ENCODE measurements at places on chromosomes 2 and 18. TPM values are rescaled to one million over a fixed set of nuclear protein-coding genes. Genes with fewer than 3 reads are reported as not detected.

GRCh38 chr2:3059141-3059925, 318.3 kb downstream of the EIPR1 start:
- DNase-seq = no peak

- DNase-seq = no peak
These were observed 17.2 kb upstream of the KCNG2 start for GRCh38 chr18:79780547-79780946.

The PROM2 gene
- total RNA-seq = 9.2 TPM

DNA sequence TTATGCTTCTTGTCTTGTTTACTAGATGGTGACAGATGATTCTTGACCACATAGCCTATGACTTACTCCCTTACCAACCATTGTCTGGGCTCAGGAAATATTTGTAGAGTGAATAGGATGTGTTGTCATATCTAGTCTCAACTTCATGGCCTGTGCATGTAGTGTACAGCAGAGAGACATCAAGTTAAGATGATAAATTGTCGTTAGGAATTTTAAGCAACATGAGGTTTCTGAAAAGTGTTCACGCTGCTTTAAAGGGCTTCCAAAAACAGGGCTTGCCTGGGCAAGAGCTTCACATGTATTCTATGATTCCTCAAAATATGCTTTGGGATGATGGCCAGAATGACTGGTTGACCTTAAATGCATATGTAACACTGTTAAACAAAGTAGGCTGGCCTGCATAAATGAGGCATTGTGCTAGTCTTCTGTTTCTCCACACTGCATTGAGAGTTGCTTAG, 424.0 kb downstream of the RND3 start:
- DNase-seq = no peak

DNA sequence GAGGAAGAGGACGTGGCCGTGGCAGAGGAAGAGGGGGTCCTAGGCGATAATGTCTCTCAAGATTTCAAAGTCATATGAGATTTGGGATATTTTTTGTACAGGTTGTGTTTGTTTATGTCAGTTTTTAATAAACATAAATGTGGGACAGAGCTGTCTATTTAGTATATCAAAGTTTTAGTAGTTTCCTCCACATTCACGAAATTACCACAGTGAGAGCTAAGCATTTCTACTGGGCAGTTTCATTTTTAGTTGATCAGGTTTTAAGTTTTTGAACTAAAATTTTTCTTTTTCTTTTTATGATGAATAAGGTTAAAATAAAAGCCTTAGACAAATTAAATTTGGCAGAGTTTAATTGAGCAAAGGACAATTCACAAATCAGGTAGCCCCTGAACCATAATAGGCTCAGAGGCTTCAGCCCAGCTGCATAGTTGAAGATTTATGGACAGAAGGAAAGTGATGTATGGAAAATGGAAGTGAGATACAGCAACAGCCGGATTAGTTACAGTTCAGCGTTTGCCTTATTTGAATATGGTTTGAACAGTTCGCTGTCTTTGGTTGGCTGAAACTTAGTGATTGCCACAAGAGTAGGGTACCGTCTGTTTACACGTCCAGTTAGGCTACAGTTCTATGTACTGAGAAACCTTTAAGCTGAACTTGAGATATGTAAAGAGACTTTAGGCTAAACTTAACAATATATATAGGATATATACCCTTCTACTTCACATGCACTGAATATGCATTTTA, 17.1 kb downstream of the SNRPD1 start:
- no peak for DNase-seq

- no peak for DNase-seq
These were observed 11.3 kb upstream of the YPEL5 start for GRCh38 chr2:30135541-30135940.

DNA sequence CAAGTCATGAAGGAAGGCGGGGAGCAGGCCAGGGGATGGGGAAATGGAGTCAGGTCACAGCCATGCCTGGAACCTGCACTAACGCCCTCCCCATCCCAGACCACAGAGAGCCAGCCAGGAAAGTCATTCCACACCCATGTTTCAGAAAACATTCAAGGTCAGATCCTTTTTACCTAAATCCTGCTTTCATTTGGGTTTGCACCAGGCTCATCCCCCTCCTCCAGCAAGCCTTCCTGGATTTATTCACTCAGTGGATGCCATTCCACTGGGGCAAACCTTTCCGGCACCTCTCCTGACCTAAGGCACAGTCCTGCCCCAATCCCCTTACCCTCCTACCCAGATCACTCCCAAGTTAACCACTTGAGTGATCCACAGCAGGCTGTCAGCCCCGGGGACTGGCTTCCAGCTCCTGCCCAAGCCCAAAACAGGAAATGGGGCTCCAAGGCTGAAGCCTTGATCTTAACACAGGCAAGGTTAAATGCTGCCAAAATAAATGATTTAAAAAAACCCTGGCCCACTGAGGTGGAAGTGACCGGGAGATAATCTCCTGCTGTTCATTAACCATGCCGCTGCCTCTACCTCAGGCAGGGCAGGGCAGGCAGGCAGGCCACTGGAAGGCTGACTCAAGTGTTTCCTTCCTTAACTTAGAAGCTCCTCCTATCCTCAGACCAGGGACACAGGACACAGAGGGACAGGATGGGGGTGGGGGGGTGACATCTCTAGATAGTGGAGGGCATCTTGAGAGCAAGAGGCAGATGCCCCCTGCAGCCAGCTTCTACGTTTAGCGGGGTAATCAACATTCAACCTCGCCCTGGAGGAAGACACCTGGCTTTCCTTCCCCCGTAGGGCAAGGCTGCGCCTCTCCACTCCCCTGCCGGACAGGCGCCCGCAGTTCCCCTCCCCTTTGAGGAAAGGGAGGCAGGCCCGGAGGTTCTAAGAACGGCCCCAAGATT, 1.4 kb downstream of the RAB11FIP5 start:
- no peak for DNase-seq

- no peak for DNase-seq
These were observed 209.2 kb upstream of the GATA6 start for GRCh38 chr18:21960189-21960588.

DNA sequence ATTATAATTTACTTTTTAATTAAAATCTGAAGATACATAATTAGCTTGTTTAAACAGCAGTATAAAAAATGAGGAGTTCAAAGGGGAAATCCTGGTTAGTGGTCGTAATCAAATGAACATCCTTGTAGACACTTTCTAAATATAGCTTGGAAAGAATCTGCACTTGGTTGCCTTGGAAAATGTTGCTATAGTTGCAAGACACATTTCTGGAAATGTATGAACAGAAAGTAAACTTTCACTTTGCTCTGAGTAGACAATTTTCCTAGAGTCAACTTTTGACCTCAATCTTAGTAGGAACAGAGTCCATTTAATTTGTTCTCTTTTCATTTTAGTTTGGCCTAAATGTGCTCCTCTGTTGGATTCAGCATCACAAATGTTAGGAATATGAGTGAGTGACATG, 38.3 kb downstream of the GCA start:
- no peak for DNase-seq

- DNase-seq = no peak
These were observed 65.1 kb upstream of the THOC1 start for GRCh38 chr18:332721-333510.

The FAM124B gene
- total RNA-seq = not detected

GRCh38 chr2:225597911-225598310, 198.4 kb downstream of the NYAP2 start:
- DNase-seq = no peak

DNA sequence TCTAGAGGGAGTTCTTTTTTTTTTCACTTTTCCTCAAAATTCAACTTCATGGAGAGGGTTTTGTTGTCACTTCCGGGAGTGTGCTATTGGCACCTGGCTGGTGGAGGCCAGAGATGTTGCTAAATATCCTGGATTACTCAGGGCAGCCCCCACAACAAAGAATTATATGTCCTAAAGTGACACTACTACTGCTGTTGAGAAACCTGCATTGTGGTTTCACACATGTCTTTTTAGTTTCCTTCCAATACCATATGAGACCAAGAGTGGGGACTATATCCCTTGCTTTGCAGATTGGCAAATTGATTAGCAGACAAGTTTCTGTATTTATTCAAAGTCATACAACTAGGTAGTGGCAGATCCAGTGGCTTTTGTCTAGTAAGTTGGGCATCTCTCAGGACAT, 826.8 kb downstream of the TRIB2 start:
- DNase-seq = no peak

The LRRC30 gene
- not detected for total RNA-seq

The IL37 gene
- total RNA-seq = not detected

All from SJSA1 (cell line).